Activated effector memory CD4-positive, alpha-beta T cell treated with anti-CD3 and anti-CD28 coated beads, Interleukin-2, amount 50 U/mL, for 16 hours (primary cell): ENCODE measurements at places on chromosomes 1 and 21.

- peak; percentile 83 for DNase-seq
Measured at GRCh38 chr1:53485478-53486394, 26.5 kb downstream of the DMRTB1 start.

GRCh38 chr21:42565886-42566523 lies 52.4 kb downstream of the SLC37A1 start:
- peak; percentile 59 for DNase-seq

GRCh38 chr1:26983863-26984262 lies 9.6 kb upstream of the TRNP1 start:
- no peak for DNase-seq

GRCh38 chr1:200960236-200960947 lies 63.1 kb downstream of the KIF21B start:
- peak; percentile 38 for DNase-seq

DNA sequence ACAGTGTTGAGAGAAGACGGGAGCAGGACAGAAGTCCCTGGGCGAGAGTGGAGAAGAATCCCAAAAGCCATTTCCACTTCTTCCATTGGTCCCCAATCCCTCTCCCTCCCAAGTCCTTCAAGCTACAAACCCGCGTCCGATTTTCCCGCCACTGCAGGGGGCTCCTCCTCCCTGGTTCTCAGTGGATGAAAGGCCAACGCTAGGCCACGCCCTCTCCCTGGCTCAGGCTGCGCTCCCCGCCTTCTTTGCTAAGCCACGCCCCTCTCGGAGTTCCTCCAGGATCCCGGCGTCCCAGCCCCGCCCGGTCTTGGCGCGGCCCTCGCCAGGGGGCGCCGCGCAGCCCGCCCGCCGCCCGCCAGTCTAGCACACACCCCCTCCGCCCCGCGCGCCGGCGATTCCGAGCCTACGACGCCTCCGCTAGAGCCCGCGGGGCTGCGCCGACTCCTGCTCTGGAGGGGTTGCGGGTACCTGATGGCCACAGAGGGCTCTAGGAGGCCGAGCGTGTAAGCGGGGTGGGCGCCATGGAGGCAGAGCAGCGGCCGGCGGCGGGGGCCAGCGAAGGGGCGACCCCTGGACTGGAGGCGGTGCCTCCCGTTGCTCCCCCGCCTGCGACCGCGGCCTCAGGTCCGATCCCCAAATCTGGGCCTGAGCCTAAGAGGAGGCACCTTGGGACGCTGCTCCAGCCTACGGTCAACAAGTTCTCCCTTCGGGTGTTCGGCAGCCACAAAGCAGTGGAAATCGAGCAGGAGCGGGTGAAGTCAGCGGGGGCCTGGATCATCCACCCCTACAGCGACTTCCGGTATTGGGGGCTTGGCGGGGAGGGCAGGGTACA lies at the start of gene HCN3:
TSS of gene HCN3 (plus strand) at position 394 of the 832 bp plus-strand sequence. CDS start at position 522, 128 bp downstream.
- DNase-seq: peak; percentile 98

GRCh38 chr1:8137481-8138244 lies 111.6 kb upstream of the ERRFI1 start:
- no peak for DNase-seq

DNA sequence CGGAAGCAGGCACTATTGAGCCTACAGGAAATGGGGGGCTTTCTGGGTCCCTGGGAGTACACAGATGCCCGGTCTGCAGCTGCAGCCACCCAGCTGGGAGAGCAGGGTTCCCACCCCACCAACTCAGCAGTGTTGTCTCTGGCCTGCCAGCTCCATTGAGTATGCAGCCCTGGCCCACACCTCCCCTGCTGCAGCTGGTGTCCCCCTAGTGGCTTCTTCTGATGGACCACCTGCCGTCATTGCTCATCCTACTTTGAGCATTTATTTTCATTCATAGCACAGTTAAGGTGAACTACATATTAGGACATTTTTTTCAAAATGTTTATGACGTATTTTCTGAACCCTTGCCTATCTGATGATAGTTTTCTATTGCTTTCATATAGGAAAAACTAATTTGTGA lies 189.8 kb upstream of the LYPLAL1 start:
- DNase-seq: no peak

DNA sequence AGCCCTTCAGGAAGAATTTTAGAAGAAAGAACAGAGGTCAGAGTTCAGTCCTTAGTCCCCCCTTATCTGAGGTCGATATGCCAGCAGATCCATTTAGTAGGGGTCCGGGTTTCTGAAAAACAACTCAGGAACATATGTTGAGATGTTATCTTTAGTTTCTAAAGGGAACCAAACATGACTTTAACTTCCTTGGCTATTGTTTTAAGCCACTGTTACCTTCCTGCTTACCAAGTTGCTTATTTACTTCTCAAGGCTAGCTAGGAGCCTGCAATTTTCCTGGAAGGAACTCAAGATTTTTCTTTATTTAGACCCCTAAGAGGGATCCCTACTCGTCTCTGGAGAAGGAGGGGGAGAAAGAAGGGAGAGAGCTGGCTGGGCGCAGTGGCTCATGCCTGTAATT lies 54.3 kb downstream of the KCNC4 start:
- DNase-seq: no peak

- no peak for DNase-seq
Measured at GRCh38 chr1:83554174-83554573, 444.8 kb downstream of the TTLL7 start.

- DNase-seq: no peak
Measured at GRCh38 chr1:54854381-54855020, 32.5 kb downstream of the DHCR24 start.

DNA sequence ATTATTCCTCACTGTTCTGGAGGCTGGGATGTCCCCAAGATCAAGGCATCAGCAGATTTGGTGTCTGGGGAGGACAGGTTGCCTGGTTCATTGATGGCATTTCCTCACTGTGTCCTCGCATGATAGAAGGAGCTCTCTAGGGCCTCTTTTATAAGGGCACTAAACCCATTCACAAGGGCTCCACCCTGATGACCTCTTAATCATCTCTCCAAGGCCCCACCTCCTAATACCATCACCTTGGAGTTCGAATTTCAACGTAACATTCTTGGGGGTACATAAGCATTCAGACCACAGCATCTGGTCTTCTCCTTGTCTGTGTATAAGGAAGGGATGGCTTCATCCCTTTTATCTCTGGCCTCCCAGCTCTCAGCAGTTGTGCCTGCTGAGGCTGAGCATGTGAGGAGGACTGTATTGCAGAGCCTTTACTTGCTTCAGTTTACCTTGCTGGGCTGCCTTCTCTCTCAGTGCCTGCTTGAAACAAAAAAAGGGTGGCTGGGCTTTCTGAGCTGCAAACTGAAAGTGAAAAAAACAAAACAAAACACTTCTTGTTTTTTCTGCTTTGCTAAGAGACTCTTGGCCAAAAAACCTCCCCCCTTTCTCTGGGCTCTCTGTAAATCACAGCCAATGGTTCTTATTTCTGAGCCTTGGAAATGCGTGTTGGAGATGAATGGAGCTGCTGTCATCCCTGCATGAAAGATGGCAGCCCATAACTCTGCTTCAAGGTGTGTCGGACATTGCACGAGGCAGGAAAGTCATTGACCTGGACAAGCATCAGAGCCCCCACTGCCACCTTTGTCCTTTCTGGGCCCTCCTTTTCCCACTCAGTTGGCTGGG lies 75.8 kb downstream of the RHOU start:
- DNase-seq: no peak

DNA sequence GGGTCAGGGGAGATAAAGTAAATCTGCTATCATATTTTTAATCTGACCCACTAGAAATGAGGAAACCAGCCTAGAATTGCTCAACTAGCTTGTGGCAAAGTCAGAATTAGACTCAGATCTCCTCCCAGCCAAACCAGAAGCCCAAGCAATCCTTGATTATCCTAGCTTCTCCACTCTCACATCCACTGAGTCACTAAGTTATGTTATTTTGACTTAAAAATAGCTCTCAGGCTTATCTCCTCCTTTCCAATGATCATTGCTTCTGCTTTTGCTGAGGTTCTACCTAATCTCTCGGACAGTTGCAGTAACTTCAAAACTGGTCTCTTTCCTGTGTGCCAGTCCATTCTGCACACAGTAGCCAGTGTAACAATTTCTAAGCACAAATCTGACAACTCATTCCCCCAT lies 22.9 kb downstream of the OVAAL start:
- no peak for DNase-seq

DNA sequence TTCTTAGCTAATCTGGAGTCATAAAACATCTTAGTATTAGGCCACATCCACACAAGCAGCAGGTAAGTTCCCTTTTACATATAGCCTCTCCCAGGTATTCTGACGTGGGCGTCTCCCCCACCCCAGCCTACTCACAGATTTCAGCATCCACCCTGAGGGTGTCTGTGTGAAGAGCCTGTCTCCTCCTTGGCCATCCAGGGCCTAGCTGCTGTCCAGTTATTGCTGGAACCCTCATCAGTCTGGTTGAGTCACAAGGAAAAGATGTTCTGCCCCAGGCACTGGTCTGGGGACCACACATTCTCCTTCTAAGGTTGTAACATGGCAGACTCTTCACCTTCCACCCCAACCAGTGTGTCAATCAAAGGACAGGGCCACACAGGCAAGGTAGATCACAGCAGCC lies 57.6 kb downstream of the ETS2 start:
- no peak for DNase-seq

GRCh38 chr1:86409416-86410021 lies 13.4 kb upstream of the ODF2L start:
- no peak for DNase-seq

DNA sequence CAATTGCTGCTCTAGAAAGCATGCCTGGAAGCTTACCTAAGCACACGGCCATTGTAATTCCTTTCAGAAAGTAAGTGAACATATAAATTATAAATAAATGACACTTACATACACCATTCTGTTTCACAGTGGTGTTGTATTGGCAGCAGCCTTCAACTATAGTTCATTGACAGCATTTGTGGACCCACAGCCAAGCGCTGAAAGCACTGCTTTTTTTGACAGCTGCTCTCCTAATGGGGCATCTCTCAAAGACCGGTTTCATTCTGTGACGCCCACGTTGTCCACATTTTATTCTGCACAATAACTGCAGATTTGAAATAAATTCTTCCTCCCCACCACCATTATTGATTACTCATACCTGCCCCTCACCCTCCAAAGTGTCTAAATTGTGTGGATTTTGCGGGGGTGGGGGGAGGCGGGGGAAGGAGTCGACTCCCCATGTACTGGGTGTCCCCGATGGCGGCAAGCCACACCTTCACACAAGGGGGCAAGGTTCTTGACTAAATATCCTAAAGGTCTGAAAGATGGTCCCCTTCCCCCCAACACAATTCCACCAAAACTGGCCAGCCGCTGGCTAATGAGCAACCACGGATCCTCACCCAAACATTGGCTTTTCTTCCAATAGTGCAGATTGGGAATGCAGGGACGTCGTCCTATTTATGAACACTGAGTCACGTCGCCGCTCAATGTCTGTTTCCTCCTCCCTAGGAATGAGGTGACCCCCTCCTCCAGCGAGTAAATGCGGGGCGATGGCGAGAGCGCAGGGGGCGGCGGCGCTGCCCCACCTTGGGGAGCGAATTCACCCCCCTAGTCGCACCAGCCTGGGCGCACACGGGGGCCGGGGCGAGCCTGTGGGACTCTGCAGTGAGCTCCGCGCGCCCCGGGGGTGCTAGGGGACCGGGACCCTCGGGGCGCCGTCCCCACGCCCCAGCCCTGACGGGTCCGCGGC lies 960 bp downstream of the RCAN1 start:
- DNase-seq: no peak

DNA sequence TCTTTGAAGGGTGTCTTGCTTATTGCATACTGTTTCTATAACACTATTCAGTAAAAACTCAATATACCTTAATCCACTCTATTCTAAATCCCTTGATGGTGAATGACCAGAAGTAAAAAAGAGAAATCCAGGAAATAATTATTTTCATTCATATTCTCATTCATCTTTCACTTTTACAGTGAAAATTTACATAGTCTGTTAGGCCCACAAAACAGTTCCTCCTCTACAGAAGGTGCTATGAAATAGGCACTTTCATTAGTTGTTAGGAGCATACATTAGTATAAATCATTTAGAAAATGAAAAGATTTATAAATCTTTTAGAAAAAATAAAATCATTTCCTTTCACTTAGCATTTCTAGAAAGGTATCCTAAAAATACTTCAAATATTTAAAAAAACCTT lies 115.1 kb downstream of the LHX4 start:
- DNase-seq: no peak

- no peak for DNase-seq
Measured at GRCh38 chr1:229408458-229409037, 25.3 kb downstream of the ACTA1 start.

DNA sequence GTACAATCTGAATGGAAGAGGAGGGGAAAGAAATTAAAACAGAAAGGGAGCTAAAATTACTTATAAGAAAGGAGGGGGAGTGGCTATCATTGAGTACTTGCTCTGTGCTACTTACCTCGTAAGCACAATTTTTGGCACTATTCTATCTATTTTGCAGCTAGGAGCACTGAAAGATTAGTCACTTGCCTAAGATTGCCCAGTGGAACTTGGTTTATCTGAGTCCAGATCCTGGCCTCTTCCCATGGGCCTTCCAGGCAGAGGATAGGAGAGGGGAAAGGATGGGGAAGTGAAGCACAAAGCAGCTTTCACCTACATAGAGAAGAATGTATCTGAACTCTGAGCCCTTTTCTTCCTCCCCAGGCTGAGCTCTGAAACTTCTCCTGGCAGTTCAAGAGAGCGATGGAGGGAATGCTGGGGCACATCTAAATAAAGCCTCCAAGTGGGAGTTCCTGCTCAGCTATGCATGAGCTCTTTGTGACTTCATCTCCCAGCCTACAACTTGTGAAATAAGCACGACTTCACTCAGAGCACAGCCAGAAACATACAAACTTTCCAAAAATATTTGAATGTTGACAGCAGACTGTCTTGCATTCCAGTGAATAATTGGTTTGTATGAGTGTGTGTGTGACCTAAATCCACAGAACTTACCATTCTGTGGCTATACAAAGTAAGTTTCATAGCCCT lies 29.4 kb downstream of the HMGB4 start:
- no peak for DNase-seq

- DNase-seq: no peak
Measured at GRCh38 chr1:19737104-19737825, 62.5 kb downstream of the TMCO4 start.

DNA sequence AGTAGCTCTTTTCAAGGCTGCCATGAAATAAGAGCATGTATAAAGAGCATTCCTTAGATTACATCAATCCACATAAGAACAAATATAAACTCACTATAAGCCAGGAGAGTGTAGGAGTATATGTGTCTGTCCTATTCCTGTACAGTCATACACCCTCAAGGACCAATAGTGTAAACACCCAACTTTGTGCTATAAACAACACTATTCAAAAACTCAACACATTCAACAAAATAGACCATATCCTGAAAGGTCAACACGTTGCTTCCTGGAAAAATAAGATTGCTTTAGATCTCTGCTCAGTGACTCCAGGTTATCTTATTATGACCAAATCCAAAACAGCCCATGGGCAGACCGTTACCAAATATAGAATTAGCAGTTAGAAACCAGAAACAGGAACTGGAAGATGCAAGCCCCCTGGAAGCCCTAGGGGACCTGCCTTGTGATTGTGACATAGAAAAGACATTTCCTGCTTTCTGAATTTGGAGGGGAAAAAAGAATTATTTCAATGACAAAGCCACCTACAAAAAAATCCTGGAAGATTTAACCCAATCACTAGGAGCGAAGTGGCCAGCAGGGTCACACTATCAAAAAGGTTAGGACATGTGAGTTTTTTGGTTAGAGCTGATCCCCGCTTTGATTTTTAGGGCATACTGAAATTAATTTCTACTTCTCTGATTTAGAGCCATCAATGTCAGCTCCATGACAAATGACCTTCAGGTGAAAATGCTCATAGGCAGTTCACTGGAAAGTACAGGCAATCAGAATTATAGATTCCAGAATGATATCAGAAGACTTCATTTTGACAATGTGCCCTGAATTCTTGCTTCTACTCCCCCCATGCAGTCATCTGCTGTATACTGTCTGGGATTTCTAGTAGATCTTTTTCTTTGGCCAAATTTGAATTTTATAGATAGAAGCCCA lies 59.9 kb downstream of the LRRC8C start:
- DNase-seq: no peak
